HCEC 1CT (cell line): ENCODE measurements at places on chromosomes 2 and 18.

DNA sequence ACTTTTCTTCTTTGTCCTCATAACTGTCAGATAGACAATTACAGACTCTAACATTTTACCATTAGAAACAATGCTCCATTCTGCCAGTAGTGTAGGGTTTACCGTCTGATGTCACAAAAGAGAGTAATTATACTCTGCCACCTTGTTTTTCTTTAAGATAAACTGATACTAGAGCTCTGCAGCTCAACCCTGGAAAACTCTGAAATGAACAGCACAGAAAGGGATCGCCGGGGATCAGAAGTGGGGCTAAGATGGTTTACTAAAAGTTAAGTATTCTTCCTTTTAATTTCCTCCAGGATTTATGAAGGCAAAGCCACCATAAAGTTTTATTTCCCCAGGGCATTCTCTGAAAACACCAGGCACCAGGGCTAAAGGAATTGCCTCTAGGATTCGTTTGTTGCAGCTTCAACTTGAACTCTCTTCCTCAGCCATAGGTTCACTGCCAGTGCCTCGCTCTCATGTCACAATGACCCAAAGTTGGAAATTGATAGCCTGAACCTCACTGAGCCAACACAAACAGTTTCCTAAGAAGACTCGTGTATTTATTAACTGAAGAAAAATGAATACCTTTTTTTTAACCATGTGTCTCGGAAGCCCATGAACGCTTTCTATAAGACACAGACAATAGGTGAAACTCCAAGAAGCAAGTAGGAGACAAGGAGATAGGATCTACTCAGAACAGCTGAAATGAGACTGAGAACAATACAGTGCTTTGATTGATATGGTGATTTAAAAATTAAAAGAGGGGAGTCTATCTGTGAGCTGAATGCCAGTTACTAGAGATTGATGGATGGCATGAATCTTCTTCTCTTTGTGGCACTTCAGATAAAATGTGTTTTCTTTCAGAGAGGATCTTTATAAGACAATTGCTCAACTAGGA lies 121.5 kb upstream of the SPATS2L start:
- no peak for DNase-seq

DNA sequence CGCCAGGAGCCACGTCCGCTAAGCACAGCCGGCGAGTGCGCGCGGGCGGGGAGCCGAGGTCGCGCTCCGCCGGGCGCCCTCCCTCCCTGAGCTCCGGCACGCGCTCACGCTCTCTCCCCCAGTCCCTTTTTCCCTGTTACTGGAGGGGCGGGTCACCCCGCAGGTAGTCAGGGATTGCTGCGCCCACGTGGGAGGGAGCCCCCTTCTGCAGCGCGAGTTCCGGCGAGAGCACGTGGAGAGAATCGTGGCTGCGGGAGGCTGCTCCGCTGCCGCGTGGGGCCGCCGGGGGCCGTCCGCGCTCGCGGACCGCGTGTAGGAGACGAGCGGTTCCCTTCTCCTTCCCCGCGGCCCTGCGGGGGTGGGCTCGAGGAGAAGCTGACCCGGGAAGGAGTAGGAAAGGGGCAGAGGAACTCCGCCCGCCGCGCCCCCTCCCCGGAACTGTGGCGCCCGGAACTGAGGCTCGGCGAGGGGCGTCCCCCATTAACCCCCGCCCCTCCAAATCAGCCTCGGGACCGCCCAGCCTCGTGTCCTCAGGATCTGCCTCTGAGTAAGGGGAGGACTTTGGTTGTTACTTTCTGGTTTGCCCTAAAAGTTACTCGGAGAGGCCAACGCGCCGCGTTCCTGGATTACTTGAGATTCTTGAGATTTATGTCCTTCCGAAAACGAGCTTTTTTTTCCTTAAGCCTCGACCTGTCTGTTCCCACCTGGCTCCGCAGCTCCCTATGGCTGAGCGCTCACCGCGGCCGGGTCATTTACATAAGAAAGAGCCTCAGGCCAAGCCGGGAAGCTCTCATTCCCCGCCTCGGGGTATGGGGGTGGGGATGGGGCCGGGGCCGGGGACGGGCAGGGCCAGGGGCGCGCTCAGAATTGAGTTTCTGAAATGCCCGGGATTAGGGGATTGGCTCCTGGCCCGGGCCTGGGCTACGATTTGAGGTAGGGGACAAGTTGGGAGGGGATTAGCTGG lies 1.1 kb downstream of the HK2 start:
- peak; percentile 23 for DNase-seq

DNA sequence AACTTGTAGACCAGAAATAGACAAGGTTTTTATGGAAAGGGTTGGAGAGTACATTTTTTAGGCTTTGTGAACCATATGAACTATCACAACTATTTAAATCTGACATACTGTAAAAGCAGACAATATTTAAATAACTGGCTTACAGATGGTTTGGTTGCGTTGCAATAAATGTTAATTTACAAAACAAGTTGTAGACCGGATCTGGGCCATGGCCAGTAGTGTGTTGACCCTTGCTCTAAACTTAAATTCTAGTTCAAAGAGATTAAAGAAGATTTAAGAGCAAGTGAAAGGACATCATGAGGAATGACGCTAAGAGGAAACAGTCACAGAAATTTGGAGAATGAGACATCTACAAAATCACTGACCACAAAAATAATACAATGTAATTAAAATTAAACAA lies 652.7 kb downstream of the DCDC2C start:
- no peak for DNase-seq

DNA sequence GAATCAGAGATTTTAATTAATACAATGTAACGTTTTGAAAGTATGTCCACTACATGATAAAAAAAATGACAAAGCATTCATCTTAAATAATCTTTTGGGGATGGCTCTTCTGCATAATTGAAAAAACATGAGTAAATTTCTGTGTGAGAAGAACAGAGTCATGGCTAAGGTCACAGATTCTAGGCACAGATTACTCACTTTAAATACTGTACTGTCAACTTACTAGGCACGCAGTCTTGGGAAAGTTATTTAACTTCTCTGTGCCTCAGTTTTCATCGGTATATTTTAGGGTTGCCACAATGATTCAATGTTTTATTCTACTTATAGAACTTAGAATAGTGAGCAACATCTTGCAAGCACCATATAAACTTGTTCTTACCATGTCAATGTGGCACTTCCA lies 49.2 kb downstream of the TMEFF2 start:
- DNase-seq = peak; percentile 35

- DNase-seq = no peak
These were observed 95.7 kb downstream of the CDC42EP3 start for GRCh38 chr2:37575780-37576179.
